Left renal cortex interstitium (tissue), 4 donors: ENCODE measurements at places on chromosomes 6 and 20.

GRCh38 chr20:558117-558516 is 14.5 kb upstream of the CSNK2A1 start:
- no peak for DNase-seq

DNA sequence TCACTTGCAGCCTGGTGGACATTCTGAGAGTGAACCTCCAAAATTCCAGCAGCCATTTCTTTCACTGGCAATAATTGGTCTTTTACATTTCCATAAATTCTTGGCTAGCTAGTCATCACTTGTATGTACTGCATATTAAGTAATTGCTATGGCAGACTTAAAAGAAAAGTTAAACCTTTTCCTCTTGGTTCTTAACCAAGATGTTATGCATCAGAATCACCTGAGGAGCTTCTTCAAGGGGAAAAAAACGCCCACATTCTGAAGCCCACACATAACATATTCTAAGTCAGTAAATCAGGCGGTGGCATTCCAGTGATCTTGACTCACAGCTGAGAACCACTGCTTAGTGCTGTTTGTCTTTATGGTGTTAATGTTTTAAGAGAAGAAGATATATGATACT is 37.0 kb downstream of the CDC40 start:
- DNase-seq: no peak

DNA sequence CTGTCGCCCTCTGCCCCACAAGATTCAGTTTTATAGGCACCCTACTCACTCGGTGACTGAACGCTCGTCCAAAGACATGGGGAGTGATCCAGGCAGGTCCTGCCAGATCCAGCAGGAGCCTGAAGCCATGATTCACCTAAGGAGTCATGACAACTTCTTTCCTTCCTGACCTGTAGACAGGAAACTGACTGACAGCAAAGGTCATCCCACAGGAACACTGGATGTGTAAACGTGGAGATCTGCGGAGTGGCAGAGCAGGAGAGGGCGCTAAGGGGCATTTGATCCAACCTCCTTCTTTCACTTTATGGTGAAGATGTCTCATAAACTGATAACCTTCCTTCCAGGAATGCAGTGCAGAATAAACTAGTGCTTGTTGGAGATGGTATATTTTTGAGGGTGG is 192.2 kb downstream of the GJA10 start:
- DNase-seq: no peak

DNA sequence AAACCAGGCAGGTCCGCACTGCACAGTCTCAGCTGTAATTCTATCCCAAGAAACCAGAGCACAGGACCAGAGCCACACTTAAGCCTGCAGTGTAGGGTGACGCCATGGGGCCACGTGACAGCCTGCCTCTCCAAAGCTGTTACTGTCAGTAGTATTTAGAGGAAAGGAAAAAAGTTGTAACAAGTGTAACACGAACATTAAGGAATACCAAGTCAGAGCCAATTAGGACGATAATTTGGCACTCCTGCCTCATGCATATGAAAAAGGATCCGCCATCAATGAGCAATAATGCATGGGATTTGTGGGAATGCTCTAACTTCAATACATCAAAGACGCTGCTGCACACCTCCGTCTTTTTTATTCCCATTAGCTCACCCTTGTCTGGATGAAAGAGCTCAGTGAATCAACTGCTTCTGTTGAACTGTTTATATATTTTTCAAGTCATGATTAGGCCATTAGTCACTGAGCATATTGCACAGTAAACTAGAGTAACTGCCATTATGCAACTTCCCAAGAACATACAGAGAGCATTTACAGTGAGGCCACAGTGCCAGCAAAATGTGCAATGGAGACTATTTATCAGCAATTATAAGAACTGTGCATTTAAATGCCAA is 79.9 kb downstream of the ATXN1 start:
- no peak for DNase-seq

DNA sequence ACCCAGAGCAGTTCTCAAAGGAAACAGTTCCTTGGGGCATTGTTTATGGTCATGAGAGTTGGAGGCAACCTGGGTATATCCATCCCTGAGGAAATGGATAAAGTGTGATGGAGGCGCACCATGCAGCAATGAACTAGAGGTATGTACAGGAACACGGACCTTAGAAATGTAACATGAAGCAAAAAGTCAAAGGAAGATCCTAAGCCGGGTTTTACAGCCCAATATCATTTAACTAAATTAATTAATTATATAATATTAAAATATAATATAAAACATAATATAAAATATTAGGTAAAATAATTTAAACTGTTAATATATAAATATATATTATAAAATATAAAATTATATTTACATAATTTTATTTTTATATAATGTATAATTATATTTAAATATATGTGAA is 44.1 kb upstream of the RNF8 start:
- no peak for DNase-seq

DNA sequence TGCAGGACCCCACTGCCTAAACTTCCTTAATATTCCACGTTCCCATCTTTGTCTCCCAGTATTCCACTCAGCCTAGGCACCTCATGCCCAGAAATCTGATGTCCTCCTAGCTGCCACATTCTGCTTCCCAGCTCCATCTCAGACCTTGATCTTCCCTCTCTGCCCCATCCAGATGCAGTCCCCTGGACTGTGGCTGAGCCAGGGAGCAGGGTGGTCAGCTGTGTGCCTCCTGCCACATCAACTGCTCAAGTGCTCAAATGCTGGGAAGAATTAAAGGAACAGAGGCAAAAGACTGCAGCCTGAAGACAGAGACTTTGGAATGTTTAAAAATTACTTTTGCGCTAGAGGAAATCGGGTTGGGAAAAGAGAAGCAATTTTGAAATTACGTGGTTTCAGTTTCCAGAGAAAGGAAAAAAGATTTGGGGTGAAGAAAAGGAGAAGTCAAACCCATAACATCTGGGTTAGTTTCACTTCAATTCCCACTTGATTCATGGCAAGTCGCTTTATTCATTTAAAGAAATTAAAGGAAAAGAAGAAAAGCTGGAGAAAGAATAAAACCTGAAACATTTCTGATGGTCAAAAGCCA is 704.8 kb downstream of the PTPRT start:
- DNase-seq: no peak

DNA sequence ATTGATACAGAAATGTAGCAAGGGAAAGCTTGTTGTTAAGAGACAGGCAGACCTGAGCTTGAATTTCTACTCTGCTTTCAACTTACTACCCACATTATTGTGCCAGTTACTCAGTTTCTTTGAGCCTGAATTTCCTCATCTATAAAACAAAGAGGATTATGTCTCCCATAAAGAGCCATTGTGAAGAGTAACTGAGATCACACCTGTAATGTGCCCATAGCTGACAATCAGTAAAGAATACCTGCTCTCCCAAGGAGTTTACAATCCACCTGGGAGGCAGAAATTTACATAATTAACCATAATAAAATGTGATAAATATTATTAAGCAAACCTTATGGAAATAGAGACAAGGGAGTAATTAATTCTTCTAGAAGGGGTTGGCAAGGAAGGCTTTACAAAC is 204.9 kb downstream of the EPM2A start:
- no peak for DNase-seq

- DNase-seq: no peak
Observed at GRCh38 chr20:12927489-12927888, 81.3 kb upstream of the SPTLC3 start.

DNA sequence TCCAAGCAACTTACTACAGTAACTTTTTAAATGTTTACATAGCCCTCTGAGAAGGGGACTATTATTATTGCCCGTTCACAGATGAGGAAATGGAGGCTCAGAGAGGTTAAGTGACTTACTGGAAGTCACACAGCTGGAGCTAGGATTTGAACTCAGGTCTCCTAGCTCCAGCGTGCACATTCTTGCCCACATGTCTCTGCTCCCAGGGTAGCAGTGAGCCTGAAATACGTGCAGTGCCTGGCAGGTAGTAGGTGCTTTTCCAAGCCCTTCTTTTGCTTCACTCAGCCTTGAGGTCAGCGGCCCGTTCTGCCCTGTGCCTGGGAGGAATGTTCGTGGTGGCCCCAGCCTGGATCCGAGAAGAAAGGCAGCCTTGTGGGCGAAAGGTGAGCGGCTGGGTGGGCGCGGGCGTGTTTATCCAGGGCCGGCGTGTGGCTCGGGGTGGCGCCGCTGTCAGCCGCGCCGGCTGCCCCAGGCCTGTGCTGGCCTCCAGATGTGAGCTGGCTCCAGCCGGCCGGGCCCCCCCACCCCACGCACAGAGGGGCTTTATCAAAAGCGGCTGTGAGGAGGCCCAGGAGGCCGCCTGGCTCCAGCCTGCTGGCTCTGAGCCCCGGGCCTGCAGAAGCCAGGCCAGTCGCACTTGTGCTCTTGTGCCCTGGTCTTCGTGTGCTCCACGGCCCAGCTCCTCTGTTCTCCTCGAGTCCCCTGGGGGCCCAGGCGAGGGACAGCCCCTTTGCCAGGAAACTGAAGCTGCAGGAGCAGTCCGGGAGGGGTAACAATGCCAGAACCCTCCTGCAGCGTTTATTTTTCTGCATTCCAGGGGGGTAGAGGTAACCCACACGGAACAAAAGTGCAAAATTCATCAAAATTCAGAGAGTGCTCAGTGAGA is 58.1 kb downstream of the UBE2V1 start:
- DNase-seq: no peak

DNA sequence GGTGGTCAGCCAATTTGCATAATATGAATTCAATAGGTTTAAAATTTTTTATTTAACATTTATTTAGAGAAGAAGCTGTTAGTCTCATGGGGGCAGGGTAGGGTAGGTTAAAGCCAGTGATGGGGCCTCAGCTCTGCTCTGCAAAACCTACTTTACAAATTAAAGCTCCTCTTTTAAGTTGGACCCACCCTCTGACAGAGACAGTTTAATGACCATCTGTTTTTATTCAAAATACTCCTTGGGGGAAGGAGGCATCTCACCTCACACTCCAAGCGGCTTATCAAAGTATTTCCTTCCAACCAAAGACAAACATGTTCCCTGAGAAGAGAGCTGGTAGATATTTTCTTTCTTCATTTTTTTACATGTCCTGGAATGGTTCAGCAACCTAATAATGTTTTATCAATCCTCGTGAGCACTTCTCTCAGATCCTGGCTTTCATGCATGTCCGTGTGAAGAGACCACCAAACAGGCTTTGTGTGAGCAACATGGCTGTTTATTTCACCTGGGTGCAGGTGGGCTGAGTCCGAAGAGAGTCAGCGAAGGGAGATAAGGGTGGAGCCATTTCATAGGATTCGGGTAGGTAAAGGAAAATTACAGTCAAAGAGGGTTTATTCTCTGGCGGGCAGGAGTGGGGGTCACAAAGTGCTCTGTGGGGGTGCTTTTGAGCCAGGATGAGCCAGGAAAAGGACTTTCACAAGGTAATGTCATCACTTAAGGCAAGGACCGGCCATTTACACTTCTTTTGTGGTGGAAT is 184.7 kb downstream of the GJA1 start:
- no peak for DNase-seq

GRCh38 chr20:58753267-58753921 is 60.8 kb downstream of the NPEPL1 start:
- no peak for DNase-seq
